ENCODE measurements at places on chromosomes 7 and 10.

GRCh38 chr7:135761751-135762488 lies 13.3 kb upstream of the FAM180A start:
- DNase-seq: peak; percentile 64

GRCh38 chr7:112113913-112114575 lies 92.2 kb downstream of the DOCK4 start:
- DNase-seq: no peak

GRCh38 chr10:30751678-30752331 lies 122.3 kb upstream of the LYZL2 start:
- peak; percentile 81 for DNase-seq

DNA sequence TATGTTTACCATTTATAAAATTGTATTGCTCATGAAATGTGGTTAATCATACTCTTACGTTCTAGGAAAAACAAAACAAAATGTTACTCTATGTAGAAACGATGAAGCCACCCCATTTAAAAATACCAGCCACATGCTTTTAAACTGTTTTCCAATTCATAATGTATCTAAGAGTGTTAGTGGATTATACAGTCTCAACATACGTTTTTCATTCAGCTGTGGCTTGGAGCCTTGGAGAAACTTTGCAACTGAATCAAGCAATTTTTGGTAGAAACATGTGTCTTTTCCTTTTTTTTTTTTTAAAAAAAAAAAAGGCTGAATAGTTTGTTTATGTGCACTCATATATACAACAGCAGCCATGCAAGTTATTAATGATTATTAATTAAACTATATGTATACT lies 378.0 kb upstream of the SEMA3D start:
- DNase-seq: no peak

DNA sequence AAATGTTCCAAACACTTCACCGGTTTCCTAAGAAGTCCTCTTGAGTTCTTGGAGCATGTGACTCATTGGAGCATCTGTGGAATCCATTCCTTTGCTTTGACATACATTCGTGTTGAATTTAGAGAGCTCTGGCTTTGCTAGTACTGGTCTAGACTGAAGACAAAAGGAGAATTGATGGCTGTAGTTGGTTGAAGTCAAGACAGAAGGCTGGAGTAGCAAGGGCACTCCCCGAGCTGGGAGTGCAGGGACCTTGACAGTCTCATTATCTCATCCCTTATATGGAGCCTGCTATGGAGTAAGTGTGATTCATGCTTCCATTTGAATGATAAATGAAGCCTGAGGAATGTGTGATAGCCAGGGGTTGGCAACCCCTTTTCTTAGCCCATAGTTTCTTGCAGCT lies 1249.1 kb downstream of the TYW1 start:
- peak; percentile 46 for DNase-seq

DNA sequence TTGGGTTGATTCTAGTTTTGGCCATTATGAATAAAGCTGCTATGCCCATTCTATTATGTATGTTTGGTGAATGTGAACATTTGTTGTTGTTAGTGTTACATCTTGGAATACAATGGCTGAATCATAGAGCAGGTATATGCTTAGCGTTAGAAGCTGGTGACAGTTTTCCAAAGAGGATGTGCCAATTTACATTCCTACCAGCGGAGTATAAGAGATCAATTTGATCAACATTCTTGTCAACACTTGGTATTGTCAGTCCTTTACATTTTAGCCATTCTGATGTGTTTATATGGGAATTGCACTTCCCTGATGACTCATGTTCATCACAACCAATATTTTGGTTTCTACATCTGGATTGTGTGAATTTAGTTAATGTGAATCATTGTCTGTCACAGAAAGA lies 37.8 kb upstream of the COBL start:
- no peak for DNase-seq

- no peak for DNase-seq
Observed at GRCh38 chr10:74824184-74824899, 2.1 kb upstream of the KAT6B start.

- no peak for DNase-seq
Observed at GRCh38 chr10:8138471-8138870, 84.0 kb downstream of the GATA3 start.

- DNase-seq: no peak
Observed at GRCh38 chr10:78817361-78817760, 251.4 kb upstream of the ZMIZ1 start.

DNA sequence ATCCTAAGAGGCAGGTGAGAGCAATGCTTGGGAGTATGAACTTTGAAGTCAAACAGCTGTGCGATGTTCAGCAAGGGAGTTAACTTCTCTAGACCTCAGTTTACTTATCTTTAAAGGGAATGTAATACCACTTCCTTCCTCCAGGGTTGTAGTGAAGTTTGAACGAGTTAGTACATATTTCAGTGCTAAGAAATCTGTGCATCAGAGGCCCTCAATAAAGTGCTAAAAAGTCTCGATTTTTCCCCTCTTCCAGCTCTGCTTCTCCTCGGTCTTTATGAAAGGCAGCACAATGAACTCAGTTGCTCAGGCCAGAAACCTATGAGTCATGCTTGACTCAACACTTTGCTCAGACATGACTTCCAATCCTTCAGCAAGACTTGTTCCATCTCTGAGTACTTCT lies 418.9 kb downstream of the MDFIC start:
- peak; percentile 25 for DNase-seq

- DNase-seq: no peak
Observed at GRCh38 chr7:92006046-92006445, 65.4 kb downstream of the AKAP9 start.

- no peak for DNase-seq
Observed at GRCh38 chr10:10796774-10797415, 220.8 kb upstream of the CELF2 start.

GRCh38 chr7:24902931-24903330 lies 77.0 kb downstream of the OSBPL3 start:
- DNase-seq: no peak

DNA sequence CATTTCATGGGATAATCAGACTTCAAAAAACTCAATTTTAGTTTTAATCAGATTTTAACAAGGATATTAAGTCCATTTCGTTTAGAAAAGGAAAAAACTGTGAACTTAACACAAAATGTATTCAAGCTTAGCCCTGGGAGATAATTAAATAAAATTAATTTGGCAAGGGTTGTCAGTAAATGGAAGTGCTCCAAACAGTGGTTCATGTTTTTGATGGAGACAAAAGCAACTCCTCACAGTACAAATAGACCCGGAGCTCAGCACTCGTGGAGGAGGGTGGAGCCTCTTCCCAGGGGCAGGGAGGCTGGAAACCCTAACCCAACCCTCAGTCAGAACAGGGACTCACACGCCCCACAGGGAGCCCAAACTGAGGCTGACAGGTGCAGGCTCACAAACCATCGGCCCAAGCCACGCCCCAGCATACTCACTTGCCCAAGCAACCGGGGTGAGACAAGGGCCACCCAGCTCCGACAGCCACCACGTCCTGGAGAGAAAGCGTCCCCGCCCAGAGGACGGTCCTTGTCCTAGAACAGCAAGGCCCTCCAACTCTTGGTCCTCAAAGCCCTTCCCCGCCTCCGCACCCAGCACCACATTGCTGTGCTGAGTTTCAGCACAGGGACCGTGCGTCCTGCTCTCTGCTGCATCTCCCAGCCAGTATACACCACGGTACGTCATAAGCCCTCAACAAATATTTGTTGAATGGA lies 39.8 kb downstream of the MAD1L1 start:
- no peak for DNase-seq

- no peak for DNase-seq
Observed at GRCh38 chr7:150409300-150410030, 30.3 kb downstream of the ZNF775 start.

DNA sequence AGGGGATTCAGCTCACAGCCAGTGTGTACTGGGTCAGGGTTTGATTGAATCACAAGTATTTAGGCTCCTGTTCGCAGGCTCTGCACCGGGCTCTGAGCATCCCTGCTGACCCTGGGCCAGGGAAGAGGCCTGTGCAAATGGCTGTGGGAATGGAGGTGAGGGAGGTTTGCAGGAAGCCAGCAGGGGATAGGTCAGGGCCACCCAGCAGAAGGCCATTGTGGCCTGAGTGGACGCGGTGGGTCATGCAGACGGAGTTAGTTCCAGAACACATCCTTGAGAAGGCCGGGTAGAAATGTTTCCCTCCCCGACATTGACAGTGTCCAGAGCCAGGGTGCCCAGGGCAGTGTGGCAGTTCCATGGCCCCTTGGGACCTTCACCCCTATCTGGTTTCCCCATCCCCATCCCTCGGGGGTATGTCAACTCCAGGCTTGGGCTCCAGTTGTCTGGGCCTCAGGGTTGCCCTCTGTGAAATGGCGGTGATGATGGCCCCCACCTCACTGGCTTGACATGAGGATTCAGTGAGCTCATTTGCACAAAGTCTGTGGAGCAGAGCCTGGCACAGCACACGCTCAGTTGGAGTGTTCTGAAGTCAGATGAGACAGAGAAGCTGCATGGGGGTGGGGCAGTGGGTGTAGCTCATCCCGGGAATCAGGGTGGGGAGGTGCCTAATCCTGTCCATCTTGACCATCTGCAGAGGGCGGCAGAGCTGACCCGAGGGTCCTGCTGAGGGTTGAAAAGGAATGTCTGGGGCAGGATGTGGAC lies 107.6 kb downstream of the ADCY1 start:
- DNase-seq: no peak

- DNase-seq: peak; percentile 35
Observed at GRCh38 chr7:91251877-91252276, 12.4 kb upstream of the FZD1 start.

DNA sequence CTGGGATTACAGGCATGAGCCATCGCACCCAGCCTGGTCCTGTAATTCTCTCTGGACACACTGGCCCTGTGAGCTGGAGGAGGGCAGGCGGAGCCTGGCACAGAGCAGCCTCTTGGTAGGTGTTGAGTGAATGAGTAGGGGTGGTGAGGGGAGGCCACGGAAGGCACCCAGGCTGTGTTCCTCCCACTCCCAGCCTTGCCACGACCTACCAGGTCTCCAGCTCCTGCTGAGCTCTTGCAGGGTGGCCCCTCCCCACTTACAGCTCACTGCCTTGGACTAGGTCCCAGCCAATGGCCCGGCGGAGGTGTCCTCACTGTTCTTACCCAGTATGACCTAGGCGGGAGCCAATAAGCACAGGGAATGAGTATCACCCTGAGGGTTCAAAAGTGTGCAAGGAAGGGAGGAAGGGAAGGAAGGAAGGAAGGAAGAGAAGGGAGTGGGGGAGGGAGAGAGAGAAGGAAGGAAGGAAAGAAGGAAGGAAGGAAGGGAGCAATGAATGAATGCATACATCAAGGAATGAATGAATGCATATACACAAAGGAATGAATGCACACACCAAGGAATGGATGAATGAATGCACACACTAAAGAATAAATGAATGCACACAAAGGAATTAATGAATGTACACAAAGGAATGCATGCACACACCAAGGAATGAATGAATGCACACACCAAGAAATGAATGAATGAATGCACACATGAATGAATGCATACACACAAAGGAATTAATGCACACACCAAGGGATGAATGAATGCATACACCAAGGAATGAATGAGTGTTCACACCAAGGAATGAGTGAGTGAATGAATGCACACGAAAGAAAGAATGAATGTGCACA lies 45.5 kb downstream of the GTF2IRD1 start:
- DNase-seq: no peak

DNA sequence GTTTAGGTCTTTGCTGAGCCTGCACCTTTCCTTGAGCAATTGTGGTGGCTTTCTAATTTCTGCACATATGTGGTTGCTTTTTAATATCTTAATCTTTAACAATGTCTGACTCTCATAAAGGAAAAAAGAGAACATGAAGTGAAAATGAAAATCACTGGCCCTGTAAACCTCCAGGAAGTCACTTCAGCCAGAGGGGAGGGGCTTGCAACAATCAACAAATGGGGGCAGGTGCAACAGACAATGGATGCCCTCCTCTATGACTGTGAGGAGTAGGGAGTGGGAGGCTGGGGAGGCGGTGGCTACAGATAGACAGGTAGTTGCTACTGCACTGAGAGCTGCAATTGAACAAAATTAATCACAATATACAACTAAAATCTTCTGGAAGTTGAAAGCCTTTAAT lies 1377.4 kb downstream of the XPNPEP1 start:
- DNase-seq: no peak

- no peak for DNase-seq
Observed at GRCh38 chr7:16193631-16194030, 227.7 kb downstream of the CRPPA start.

- no peak for DNase-seq
Observed at GRCh38 chr7:157124690-157125089, 14.0 kb upstream of the UBE3C start.

DNA sequence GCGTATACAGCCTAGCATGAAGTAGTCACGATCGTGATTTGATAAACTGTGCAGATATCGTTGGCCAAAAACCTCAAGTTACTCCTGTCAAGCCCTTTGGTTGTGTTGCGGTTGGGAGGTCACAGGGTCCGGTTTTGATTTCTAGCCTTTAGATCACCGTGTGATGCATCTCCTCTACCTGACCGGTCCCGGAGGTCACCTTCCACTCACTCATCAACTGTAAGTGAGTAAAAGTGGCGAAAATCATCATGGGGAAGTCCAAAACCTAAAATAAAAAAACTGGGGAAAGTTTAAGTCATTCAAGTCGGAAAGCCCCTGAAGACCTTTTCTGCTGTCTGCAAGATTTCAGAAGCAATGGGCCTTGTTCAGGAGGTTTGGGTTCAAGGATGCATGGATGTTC lies 62.8 kb downstream of the ADARB2 start:
- DNase-seq: no peak

- no peak for DNase-seq
Observed at GRCh38 chr7:111919631-111920179, 286.5 kb downstream of the DOCK4 start.

DNA sequence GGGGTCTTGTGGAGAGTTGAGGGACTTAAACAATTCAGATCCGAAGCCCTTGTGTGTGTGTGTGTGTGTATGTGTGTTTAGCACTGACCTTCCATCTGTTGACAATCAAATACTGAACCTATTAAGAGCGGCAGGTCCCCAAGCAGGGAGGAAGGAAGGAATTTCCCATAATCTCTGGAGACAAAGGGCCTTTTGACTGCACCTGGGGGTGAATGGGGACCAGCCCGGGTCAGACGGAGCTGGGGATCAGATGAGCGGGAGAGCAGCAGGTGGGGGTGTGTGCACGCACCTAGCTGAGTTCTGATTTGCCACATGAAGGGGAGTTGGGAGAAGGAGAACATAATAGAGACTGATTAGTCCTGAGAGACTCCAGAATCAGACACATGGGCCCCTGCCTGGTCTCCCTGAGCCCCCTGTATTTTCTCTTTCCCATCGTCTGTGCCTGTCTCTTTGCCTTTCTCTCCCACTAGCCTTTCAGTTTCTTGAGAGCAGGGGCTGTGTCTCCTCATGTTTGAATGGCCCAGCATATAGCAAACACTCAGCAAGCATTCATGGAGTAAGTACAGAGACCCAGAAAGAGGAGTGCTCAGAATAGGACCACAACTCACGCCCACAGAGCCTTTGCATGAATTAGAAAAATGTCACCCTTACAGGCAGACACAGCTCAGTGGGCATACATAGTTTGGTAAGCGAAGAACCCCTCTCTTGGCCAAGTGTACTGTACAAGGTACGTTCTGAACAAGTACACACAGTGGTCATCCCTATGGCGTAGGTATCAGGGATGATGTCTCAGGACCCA lies 288.3 kb upstream of the HABP2 start:
- DNase-seq: no peak

GRCh38 chr7:42087616-42088015 lies 149.4 kb downstream of the GLI3 start:
- no peak for DNase-seq

Measured in GM03348 (cell line).